ENCODE measurements at places on chromosomes 5 and 9.

DNA sequence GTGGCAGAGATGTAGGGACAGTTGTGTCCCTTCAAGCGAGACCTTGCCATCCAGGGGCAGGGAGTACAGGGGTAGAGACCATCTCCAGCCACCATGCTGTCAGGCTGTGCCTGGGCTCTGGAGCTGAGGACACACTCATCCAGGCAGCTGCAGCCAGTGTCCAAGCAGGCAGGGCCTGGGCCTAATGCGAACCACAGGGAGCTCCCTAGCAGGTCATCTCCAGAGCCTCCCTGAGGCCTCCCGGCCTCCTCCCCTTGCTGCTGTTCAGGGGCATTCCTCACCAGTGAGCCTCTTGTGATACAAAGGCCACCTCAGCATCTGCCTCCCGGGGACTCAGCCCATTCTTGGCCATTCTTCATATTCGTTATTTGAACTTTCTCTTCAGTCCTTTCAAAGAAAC is 35.0 kb downstream of the TPPP start:
- DNase-seq = no peak

DNA sequence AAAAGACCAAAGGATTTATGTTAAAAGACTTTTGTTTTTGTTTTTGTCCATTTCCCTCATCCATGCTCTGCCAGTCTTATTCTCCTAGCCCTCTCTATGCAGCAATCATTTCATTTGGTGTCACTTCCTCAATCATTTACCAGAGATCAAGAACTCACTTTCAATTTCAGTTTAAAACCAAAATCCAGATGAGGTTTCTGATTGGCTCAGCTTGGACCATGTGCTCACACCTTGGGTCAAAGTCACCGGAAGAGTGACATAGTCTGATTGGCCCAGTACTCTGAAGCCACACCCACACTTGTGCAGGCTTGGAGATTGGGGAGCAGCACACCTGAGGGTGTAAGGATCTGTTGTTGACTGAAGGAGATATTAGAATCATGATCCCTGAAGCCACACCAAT is 79.6 kb downstream of the TLR4 start:
- no peak for DNase-seq

GRCh38 chr5:78542321-78542840 is 106.2 kb downstream of the LHFPL2 start:
- DNase-seq = no peak

DNA sequence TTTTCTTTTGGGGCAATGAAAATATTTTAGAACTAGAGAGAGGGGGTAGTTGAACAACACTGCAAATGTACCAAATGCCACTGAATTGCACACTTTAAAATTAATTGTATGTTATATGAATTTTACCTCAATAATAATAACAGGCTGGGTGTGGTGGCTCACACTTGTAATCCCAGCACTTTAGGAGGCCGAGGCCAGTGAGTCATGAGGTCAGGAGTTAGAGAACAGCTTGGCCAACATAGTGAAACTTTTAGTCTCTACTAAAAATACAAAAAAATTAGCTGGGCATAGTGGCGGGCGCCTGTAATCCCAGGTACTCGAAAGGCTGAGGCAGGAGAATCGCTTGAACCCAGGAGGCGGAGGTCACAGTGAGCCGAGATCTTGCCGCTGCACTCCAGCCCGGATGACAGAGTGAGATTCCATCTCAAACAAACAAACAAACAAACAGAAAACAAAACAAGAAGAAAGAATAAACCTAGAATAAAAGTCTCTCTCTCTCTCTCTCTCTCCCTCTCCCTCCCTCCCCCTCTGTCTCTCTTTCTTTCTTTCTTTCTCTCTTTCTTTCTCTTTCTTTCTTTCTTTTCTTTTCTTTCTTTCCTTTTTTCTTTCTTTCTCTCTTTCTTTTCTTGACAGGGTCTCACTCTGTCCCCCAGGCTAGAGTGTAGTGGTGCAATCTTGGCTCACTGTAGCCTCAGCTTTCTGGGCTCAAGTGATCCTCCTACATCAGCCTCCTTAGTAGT is 91.1 kb downstream of the BASP1 start:
- DNase-seq = no peak

GRCh38 chr5:149028984-149029383 is 33.9 kb downstream of the SH3TC2 start:
- no peak for DNase-seq

GRCh38 chr5:68264024-68264956 is 48.7 kb downstream of the PIK3R1 start:
- DNase-seq = no peak

DNA sequence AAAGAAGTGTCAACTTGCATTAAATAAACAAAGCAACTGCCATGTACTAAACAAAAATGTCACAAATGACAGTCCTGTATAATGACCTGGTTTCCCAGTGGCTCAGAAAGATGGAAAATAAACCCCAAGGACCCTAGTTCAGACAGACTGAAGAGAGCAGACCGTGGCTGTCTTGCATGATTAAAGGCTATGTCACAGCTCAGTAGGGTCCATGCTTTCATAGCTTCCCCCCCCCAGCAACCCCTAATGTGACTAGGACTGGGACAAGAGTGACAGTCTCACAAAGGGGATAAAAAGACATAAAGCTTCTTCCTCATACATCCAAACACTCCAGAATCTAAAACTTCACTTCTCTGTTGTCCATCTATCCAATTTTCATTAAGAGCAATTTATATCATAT is 113.6 kb downstream of the NR6A1 start:
- DNase-seq = no peak

DNA sequence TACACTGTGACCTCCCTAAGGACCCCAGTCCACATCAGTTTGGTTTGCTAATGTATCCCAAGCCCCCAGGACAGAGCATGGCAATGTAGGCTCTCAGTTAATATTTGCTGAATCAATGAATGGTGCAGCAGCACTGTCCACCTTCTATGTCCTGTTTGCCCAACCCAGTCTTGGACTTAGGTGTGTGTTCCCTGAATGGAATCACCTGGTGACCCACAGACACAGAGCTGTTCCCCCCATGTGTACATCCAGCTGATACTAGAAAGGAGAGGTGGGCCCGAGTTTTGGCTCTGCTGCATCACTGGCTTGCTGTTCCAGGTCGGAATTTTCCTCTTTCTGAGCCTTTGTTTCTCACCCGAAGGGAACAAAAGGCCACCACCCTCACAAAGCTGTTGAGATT is 180.2 kb downstream of the AOPEP start:
- no peak for DNase-seq

GRCh38 chr5:62395210-62395950 is 8.3 kb downstream of the DIMT1 start:
- DNase-seq = no peak

GRCh38 chr9:20579524-20580314 is 42.6 kb downstream of the MLLT3 start:
- no peak for DNase-seq

DNA sequence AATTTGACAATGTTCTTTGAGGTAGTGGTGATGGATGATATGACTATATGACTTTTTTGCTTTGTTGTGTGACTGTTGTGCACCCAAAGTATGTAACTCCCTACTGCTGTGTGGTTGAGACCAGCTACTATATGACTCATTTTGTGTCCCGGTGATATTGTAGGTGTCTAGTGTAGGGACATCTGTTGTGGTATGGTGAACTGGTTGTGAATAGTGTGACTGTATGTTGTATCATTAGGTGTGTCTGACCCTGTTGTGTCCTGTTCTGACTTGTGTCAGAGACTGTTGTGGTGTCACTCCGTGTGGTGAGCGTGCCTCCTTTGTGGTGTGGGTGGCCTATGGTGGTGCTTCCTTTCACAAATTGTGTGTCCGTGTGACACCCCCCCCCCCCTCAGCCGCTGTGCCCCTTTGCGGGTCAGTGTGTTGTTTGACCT is 11.2 kb upstream of the CXXC5 start:
- no peak for DNase-seq

DNA sequence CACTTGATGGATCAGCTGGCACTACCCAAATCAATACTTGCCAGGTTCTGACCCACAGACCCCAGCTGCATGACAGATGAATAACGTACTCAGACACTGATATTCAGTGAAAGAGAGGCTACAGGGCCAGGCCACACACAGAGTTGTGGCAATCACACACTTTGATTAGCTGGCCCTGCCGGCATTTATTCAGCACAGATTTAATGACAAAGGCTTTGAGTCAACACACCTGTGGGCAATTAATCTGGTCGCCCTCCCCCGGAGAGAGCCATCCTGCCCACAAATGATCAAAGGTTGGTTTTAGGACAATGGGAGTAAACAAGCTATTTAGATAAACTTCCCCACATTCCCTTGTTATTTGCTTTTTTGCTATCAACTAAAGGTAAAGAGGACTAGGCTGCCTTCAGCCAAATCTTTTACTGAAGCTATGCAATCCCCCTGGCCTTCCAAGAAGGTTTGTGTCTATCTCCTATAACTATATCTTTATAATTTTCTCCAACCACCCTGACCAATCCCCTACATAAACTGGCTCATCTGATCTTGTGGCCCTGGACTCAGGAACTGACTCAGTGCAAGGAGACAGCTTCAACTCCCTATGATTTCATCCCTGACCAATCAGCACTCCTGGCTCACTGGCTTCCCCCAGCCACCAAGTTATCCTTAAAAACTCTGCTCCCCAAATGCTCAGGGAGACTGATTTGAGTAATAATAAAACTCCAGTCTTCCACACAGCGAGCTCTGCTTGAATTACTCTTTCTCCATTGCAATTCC is 12.7 kb upstream of the TRIM32 start:
- DNase-seq = no peak

GRCh38 chr9:35108461-35108860 is 5.5 kb upstream of the STOML2 start:
- no peak for DNase-seq

DNA sequence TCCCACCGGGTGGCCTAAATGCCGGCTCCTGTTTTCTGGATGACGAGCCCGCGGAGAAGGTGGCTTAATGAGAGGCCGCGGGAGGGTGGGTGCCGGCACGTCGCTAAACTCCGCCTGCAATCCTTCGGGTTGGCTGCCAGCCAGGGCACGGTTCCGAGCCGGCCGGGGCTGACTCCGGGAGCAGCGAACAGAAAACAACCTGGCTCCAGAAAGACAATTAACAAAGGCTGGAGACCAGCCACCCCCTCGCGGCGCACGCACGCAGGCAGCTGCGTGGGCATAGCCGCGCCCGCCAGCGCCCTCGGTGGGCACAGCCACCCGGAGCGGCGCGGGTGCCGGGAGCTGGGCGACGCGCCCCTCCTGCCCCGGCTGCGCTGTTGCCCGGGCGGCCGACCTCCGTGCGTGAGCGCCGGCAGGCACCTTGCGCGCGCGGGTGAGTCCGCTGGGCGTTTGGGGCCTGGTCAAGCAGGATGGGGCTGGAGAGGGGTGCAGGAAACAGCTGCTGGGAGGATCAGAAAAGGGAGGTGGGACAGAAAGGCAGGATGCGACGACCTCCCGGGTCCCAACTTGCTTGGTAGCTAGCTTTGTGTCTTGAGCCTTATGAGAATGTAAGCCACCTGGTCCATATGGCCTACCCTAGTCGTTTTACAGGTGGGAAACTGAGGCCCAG is at the start of gene ARHGEF37:
TSS of gene ARHGEF37 (plus strand) at position 307 of the 670 bp plus-strand sequence. CDS start 16,272 bp downstream, outside the sequence.
- no peak for DNase-seq

GRCh38 chr5:124071039-124071438 is 559.1 kb downstream of the CSNK1G3 start:
- DNase-seq = no peak

DNA sequence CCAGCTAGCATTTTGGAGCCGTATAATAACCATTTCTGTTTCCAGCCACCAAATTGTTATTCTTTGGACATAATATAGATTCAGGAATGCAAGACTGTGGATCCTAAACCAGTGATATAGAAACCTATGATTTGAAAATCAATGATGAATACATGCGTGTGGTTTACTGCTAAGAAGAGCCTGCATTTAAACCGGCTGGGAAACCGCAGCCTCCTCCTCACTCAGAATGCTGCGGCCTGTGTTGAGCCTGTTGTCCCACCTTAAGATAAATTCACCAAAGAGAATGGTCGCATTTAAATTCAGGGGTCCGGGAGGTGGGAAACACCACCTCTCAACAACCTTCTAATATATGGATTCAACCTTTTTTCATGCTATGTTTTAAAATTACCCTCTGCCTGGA is 148.0 kb downstream of the MEF2C start:
- DNase-seq = no peak

- DNase-seq = no peak
Measured at GRCh38 chr9:85302938-85303756, 438.6 kb downstream of the AGTPBP1 start.

DNA sequence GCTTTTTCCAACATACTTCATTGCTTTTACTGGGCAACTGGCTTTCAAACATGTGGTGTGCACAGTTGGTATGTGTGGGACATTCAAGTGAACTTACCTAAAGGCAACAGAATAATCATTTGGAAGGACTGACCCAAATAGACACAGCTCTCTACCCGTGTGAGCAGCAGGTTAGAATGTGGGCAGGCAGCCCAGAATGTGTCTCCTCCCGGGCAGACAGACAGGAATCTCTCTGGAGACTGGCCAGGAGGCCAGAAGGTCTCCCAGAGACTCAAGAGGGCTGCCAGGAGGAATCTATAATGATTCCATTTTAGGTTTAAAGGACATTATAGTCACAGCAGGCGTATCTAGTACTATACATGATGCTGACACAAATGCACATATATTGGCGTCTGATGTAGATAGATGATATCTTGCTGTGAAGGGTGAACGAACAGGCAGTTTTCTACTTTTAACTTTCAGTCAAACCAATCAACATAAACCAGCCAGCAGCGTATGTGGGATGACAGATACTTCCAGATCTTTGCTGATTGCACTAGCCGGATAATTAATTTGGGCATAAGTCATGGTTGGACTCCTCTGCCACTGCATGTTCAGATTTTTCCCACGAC is 297.4 kb upstream of the ZNF608 start:
- no peak for DNase-seq

GRCh38 chr5:9455826-9456434 is 89.9 kb downstream of the SEMA5A start:
- DNase-seq = no peak

DNA sequence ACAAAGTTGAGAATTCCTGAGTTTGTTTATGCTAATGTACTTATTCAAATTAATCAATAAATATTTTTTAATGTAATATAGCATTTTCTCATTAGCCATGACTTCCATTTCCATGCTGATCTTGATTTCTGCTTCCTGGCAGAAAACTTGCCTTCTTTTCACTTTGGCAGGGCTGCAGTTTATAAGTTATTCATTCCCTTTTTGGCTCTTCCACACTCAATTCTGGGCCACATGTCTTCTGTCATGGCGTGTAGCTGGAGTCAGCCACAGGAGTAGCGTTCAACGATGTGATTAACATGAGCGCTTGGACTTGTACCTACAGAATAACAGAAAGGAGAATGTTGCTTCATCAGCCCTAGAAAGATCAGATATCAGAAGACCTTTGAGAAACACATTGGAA is 172.9 kb downstream of the CFAP90 start:
- no peak for DNase-seq

DNA sequence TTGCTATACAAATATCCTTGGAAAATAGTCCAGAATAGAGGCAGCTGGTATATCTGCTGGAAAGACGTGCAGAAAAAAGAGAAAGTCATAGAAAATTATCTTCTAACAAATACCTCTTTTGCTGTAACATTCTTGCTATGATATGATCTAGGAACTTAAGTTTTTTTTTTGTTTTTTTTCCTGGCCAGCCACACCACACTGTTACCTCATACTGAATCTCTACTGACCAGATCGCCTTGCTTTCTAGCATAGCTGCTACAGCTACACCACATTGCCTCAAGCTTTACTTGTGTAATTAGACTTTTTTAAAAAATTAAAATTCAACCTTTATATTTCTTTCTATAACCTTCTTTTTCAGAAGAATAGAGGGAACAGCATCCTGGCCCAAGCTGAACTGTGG is 142.2 kb upstream of the PRLR start:
- DNase-seq = no peak

GRCh38 chr5:156759156-156759555 is 90.9 kb upstream of the PPP1R2B start:
- DNase-seq = no peak
